MG63 (cell line): ENCODE measurements at places on chromosomes 11 and 22.

DNA sequence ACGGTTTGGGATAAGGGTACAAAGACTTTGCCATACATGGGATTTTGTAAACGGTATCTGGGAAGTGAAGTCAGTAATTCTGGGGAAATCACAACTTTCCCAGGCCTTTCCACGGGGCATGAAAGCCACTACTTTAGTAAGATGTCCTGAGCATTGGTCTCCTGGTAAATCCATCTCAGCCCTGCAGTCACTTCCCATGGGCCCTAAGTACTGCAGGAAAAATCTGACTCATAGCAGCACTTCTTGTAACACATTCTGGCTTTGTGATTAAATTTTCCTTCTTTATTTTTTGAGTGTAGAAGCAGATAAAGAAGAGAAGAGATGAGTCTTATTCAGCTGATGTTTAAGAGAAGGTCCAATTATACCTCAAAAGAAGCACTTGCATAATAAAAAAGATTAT, 67.6 kb downstream of the BLID start:
- no peak for DNase-seq

GRCh38 chr22:35514366-35514765, 26.3 kb upstream of the RASD2 start:
- DNase-seq = no peak

DNA sequence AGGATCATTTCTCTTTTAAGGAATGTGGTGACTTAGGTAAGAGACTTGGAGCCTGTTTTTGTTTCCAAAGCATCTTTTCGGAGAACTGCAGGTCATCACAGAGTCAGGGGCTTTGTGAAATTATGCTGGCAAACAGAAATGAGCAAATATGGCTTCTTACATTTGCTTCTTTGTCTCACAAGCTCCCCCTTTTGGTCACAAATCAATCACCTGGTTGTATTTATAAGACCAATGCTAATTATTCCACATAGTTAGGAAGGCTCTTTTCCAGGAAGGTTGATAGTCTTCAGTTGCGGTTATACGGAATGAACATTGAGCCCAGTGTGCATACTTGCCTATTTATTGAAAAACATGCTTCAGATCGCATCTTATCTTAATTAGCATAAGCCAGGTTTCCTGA, 34.6 kb upstream of the CEP126 start:
- no peak for DNase-seq

GRCh38 chr11:60785806-60786361, 751 bp downstream of the MS4A10 start:
- DNase-seq = no peak

GRCh38 chr11:95248666-95249467, 17.9 kb upstream of the SESN3 start:
- no peak for DNase-seq

DNA sequence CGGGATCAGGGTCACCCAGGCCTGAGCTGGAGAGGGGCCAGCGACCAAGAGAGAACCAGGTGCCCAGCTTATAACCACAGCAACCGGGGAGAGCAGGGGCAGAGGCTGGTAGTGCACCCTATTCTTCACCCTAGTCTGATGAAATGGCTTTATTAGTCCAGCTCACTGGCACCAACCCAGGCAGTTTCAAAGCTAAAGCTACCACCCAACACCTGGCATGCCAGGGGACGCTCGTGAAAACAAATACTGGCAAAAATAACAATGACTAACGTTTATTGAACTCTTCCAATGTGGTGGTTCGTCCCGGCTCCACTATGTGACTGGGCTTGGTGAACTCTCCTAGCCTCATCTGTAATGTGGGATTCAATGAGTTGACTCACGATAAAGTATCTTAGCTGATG, 30.6 kb downstream of the SCGB1A1 start:
- DNase-seq = peak; percentile 90

DNA sequence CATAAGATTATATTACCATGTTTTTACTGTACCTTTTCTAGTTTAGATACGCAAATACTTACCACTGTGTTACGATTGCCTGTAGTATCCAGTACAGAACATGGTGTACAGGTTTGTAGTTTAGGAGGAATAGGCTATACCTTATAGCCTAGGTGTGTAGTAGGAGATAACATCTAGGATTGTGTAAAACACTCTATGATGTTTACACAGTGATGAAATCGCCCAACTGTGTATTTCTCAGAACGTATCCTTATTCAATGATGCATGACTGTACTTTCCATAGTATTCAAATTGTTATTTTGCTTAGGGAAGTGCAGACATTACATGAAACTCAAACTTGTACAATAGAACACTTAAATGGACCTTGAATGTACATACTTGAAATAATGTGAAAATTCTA, 188.1 kb upstream of the PDGFD start:
- DNase-seq = no peak

DNA sequence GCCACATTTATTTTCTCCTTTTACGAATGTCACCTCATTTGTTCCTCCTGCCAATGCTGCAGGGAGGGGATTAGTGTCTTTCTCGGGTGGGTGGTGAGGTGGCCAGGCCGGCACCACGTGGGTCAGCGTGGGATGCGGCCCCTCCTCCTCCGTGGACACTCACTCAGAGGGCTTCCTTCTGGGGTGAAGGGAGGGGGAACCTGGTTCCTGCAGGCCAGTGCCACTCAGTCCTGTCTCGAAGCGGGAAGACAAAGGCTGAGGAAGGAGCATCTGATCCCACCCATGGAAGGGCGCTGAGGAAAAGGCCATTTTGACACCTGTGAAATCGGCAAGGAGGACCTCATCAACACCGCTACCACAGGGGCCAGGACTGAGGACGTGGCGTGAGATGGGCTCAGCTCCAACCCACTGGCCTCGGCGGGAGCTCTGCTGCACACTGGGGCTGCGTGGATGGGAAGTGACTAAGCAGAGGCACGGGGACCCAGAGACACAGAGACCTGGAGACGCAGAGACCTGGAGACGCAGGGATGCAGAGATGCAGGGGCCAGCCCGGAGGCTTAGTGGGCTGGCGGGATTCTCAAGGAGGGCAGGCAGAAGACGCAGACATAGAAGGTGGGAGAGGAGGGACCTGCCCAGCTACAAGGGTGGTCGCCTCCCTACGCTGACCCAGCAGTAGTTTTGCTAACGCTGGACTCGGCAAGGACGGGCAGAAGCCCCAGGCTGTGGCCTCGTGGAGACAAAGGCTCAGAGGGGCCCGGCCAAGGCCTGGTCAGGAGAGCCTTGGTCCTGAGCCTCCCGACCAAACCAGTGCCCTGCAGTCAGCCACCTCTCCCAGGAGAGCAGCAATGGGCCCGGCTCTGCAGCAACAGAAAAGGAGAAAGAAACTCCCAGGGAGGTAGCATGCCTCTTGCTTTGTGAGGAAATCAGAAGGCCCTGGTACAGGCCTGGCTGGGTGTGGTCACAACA, 1071.2 kb downstream of the BRD1 start:
- DNase-seq = no peak

- no peak for DNase-seq
Measured at GRCh38 chr22:37976547-37976946, 7.8 kb downstream of the SOX10 start.

- DNase-seq = peak; percentile 29
Measured at GRCh38 chr22:23402275-23403151, 177.6 kb downstream of the IGLL1 start.

DNA sequence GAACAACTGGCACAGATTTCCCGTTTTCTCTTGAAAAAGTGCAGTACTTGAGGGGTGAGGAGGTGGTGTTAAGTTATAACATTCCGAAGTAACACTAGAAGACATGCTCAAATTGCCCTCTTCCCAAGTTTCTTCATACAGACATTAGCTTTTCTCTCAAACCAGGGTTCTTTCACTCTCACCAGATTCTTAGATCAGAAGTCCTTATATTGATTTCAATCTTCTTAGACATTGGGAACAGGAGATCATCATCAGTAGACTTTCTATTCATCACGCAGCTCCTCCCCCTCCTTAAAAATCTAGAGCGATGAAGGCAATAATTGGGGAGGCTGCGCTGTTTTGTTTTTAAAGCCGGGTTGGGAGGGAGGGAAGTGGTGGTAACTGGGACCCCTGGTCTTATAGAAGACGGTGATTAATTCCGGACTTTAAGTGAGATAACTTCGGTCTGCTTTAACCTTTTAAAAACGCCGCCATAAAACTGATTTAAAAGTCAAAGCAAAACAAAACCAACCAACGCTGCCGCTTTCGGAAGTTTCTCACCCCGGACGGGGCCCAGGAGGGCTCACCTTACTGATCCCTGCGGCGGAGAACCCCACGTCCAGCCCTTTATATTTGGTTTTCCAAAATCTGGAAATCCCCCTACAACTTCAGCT, 665 bp downstream of the USP28 start:
- no peak for DNase-seq

DNA sequence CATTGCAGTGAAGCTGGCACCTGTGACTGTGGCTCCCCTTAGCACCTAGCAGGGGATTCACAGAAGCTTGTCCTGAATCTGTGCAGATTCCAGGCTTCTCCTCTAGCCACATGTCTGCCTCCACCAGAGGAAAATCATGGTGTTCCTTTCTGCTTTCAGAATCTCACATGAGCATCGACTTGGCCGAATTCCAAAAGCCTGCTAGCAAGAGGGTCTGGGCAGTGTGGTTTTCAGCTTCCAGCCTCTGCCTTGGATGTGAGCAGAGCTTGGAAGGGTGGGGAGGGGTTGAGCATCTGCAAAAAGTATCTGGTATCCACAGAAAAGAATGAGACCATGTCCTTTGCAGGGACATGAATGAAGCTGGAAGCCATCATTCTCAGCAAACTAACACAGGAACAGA, 911.1 kb downstream of the TBC1D22A start:
- no peak for DNase-seq

- no peak for DNase-seq
Measured at GRCh38 chr11:59152312-59152951, 9.8 kb downstream of the FAM111A start.

GRCh38 chr11:797296-798092, 587 bp downstream of the SLC25A22 start:
- peak; percentile 82 for DNase-seq

GRCh38 chr22:48944751-48945620, 882.7 kb downstream of the BRD1 start:
- no peak for DNase-seq

DNA sequence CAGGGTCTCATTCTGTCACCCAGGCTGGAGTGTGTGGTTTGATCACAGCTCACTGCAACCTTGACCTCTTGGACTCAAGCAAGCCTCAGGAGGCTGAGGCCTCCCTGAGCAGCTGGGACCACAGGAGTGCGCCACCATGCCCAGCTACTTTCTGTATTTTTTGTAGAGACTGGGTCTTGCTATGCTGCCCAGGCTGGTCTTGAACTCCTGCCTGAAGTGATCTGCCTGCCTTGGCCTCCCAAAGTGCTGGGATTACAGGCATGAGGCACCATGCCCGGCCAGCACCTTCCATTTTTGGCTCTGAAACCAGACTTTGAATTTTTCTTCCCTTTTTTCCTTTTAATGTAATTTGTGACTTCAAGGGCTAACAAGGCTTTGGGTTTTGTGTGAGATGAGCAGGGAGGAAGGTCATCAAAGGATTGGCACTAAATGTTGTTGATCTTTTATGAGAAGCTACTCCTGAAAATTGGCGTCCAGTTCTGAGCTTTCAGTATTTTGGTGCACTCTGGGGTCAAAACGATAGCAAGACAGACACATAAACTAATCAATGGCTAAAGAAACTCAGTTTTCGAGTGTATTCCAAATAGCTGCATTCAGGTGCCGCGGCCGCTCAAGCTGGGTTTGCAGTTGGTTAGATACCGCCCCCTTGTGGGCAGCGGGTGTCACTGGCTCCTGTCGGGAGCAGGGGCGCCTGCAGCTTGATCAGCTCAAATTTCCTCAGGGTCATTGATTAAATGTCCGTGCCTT, 51.9 kb upstream of the CLMP start:
- peak; percentile 70 for DNase-seq

GRCh38 chr11:57249384-57250319, 12.6 kb upstream of the APLNR start:
- peak; percentile 28 for DNase-seq

DNA sequence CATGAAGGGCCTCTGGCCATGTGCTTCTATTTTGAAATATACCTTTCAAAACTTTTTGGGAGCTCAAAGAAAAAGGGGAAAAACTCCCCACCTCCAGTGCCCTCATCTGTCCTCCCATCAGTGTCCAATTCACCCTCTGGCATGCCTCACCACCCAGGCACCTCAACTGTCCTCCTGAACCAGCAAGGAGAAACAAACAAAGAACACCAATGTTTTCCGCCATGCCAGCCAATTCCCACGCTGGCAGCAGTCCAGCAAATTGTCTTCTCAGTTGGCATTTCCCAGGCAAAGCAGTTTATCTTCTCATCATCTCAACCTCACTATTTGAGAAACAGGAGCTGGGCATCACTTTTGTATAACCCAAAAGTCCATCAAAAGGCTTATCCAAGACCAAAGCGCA, 496.9 kb downstream of the SOX6 start:
- DNase-seq = no peak

DNA sequence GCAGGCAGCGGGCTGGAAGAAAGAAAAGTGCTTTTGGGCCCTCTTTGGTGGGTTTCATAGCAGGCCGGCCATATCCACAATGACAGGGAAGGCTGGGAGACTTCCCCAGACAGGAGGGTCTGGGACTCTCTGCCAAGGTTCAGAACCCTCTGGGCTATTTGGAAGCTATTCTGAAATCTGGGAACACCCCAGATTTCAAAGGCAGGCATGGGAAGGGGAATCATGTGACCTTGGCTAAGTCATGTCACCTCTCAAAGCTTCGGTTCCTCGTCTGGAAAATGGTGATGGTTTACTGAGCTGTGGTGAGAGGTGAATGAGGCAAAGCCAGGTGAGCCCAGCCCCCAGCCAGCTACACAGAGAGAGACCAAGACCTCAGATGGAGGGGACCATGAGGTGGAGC, 4.6 kb downstream of the CASTOR1 start:
- no peak for DNase-seq

DNA sequence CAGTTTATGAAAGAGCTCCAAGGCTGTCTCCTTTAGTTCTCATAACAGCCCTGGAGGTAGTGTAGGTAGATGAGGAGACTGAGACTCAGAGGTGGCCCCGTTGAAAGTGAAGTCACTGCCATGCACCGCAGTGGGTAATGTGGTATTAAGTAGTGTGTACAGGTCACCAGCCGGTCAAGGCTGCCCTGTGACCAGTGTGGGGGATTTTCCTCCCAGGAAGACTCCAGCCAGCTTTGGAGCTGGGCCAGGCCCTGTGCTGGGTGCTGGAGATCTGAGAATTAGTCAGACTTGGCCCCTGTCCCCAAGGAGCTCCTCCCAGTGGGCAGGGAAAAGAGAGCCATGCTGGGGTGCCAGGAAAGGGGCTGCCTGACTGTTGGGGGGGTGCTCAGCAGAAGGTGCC, 5.3 kb downstream of the OMP start:
- peak; percentile 97 for DNase-seq

- DNase-seq = no peak
Measured at GRCh38 chr11:61123775-61124571, 21.7 kb downstream of the CD5 start.

- DNase-seq = no peak
Measured at GRCh38 chr11:129410395-129410960, 34.8 kb downstream of the BARX2 start.
